Stimulated activated CD4-positive, alpha-beta T cell treated with anti-CD3 and anti-CD28 coated beads, TNF-alpha, amount 100 ng/mL, for 48 hours (primary cell): ENCODE measurements at places on chromosomes 5 and 9.

- no peak for DNase-seq
Observed at GRCh38 chr9:108727580-108728111, 128.1 kb downstream of the ACTL7B start.

DNA sequence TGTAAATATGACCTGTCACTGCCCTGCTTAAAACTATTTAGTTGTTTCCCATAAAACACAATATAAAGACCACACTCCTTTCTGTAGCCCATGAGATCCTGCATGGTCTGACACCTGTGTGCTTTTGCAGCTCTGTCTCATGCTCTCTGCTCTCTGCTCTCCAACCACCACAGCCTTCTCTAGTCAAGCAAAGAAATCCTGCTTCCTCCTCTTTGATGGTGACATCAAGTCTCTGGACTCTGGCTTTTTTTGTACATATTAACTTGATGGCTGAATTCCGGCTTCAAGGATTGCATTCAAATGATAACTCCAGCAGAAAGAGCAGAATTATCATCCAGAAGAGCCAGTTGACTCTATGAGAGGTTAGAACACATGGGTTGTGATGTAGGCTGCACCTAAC, 58.2 kb downstream of the CHSY3 start:
- no peak for DNase-seq

DNA sequence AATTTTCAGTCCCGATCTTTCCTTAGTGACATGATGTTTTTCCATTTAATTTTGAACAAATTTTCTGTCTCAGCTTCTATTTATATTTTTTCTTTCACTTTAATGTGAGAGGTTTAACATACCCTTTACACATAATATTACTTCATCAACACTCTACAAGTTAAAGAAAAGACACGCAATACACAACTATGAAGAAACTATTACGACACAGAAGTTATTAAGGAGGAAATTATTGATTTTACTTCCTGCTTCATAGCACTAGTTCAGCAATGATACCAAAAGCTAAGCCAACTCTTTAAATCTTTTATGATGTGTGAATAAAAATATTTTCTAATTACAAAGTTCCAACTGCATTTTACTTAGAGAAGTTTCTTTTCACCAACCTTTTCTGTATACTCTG, 432.3 kb upstream of the DAB2 start:
- no peak for DNase-seq

DNA sequence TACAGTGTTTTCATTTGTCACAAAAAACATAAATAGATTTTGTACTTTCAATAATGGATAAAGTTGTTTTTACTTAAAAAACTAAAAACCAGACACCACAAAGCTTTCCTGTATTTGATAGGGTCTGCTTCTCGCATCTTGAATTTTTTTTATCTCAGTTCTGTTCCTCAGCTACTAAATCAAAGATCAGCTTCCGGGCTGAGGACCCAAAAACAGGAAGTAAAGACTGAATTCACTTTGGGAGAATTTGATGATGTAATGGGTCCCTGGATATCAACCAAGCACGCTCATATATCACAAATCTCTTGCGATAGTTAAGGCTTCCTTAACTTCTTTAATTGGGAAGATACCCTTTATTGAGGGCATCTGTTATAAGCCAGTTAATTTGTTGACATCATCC, 24.1 kb downstream of the ITK start:
- DNase-seq, result no peak

DNA sequence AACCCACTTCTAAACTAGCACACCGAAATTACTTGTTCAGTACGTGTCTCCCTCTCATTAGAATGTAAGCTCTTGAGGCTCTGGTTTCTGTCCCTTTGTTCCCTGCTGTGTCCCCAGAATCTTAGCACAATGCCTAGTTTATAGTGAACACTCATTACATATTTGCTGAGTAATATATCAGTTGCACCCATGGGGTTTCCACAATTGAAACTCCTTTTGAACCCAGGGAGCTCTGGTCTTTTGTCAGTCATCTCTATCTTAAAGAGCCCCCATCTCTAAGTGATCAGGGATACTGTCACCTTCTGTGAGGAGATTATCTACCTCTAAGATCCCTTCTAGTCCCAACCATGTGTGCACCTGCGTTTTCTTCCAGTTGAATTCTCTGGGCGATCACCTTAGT, 12.8 kb downstream of the CAMK4 start:
- no peak for DNase-seq

DNA sequence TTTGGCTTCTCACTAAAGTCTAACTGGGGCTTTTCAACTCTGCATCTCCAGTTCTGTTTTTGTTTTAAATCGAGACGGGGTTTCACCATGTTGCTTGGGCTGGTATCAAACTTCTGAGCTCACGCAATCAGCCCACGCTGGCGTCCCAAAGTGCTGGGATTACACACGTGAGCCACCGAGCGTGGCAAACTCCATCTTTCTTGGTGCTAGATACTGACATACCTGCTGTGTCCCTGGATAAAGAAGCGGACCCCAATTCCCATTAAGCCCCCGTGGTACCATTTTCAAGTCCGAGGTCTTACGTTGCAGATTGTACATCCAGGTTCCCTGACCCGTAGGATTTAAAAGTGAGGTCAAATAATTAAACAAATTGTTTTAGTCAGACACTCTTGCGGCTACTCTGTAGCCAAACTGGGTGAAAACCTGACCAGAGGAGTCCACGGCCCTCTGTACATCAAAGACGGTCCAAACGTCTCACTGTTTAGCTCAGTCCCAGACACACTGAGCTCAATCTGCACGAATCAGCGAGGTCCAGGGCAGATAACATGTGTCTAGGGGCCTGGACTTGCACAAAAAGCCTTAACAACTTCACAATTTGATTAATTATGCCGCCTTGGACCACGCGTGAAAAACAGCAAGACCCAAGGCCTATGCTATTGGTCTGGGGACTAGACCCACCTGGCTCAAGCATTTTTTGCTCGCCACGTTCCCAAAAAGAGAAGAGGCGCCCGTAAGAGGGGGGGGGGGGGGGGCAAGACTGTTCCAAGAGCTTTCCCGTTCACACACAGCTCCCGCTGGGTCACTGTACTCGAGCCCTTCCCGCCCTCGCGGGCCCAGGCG, 727 bp upstream of the DNAJA1 start:
- DNase-seq, result no peak

- DNase-seq, result no peak
Observed at GRCh38 chr5:178338750-178339144, 106.1 kb upstream of the PHYKPL start.
